ENCODE measurements at places on chromosomes 7 and 10.

DNA sequence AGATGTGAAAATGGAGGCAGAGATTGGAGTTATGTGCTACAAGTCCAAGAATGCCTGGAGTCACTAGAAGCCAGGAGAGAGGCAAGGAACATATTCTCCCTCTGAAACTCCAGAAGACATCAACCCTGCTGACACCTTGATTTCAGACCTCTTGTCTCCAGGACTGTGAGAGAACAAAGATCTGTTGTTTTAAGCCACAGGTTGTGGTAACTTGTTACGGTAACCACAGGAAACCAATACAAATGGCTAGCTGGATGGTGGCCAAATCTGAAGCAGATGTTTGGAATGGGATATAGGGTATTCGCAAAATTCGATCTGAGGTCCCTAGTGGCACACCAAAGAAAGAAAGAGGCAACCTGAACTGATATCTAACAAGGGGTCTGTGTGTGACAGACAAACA, 129.0 kb downstream of the HERPUD2 start:
- DNase-seq = no peak
- H3K4me1 ChIP-seq = peaks cover 13% of the 10 kb centered on the region
- no peak overlapping the region for H3K27ac ChIP-seq

GRCh38 chr10:133448120-133448519, 5.6 kb upstream of the SCART1 start:
- H3K27ac ChIP-seq = no peak overlapping the region
- DNase-seq = no peak
- no peaks in the 10 kb centered on the region for H3K27me3 ChIP-seq
- H3K36me3 ChIP-seq = no peaks in the 10 kb centered on the region
- no peaks in the 10 kb centered on the region for H3K4me1 ChIP-seq

GRCh38 chr10:119517235-119518141, 25.0 kb downstream of the RGS10 start:
- H3K4me1 ChIP-seq = peaks cover 31% of the 10 kb centered on the region
- peak; percentile 89 for DNase-seq
- peaks cover 3% of the 10 kb centered on the region for H3K36me3 ChIP-seq
- peak overlapping the region; percentile 25 for H3K4me3 ChIP-seq
- H3K27me3 ChIP-seq = no peaks in the 10 kb centered on the region

DNA sequence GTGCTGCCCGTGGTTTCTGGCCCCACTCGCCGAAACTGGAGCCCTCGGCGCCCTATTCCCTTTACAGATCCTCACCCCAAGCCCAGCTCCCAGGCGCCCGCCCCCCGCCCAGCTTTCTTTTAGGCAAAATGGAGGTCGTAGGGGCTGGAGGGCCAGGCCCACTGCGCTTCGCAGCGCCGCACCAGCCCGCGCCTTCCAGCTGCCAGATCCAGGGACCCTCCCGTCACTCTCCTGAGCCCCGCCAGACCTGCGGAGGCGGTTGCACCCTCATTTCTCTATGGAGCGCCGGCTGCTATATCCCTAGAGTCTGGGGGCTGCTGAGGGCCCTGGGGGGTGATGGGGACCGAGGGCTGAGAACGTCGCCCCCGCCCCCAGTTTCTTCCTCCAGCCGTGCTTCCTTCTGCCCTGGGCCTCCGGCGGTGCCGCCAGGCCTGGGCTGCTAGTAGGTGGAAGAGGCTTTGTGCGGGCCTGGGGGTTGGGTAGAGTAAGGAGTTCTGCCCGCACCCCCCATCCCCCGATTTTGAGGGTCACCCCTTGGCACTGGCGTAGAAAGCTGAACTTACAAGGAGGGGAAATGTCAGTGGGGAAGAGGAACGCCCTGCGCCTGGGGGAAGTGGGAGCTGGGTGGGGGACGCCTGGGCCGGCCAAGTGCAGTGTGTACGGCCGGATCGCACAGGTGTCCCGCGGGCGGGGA, 1.0 kb downstream of the GNB2 start:
- no peaks in the 10 kb centered on the region for H3K27me3 ChIP-seq
- H3K4me3 ChIP-seq = peak overlapping the region; percentile 98
- DNase-seq = peak; percentile 71
- peak overlapping the region; percentile 78 for H3K27ac ChIP-seq
- H3K36me3 ChIP-seq = no peaks in the 10 kb centered on the region
- peaks cover 6% of the 10 kb centered on the region for H3K4me1 ChIP-seq

- H3K27ac ChIP-seq = peak overlapping the region; percentile 91
- DNase-seq = no peak
- no peaks in the 10 kb centered on the region for H3K27me3 ChIP-seq
- peaks cover 22% of the 10 kb centered on the region for H3K4me1 ChIP-seq
These were observed 884 bp downstream of the RINT1 start for GRCh38 chr7:105532709-105533460.

DNA sequence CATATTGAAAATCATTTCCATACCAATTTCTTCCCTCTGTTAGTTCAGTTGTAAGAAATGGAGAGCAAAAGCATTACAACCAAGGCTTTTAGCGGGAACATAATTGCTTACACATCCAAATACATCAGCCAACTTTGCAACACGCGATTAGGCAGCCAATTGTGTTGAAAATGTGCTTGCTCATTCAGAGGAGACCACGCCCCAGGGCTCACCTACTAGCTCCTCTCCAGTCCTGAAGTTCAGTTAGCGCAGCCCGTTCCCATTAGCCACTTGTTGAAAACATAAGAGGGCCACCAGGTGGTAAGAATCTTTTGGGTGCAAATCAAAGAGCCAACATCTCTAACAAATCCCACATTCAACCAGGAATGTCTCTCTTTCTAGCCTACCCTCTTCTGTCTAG, 213.2 kb upstream of the MDFIC start:
- H3K27ac ChIP-seq = no peak overlapping the region
- no peaks in the 10 kb centered on the region for H3K27me3 ChIP-seq
- H3K4me3 ChIP-seq = no peak overlapping the region
- DNase-seq = no peak

- H3K27ac ChIP-seq = no peak overlapping the region
- H3K27me3 ChIP-seq = no peaks in the 10 kb centered on the region
- H3K4me3 ChIP-seq = no peak overlapping the region
- H3K4me1 ChIP-seq = no peaks in the 10 kb centered on the region
- peaks cover 6% of the 10 kb centered on the region for H3K36me3 ChIP-seq
These were observed 19.4 kb downstream of the NOBOX start for GRCh38 chr7:144384071-144384470.

GRCh38 chr7:99485094-99485493, 12.4 kb downstream of the ZNF789 start:
- H3K4me1 ChIP-seq = no peaks in the 10 kb centered on the region
- no peak for DNase-seq
- no peak overlapping the region for H3K27ac ChIP-seq
- H3K4me3 ChIP-seq = no peak overlapping the region
- H3K27me3 ChIP-seq = no peaks in the 10 kb centered on the region

DNA sequence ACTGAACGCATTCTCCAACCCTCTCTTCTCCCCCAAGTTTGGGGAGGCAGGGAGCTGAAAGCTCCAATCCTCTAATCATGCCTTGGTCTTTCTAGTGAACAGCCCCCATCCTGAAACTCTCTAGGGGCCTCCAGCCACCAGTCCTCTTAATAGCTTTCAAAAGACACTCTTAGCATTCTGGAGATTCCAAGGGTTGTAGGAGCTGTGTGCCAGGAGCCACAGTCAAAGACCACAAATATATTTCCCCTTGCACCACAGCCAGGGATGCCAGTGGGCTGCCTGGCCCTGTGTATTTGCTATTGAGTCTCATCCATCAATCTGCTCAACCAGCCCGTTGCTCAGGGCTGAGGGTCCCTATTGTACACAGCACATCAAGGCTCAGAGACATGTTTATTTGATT, 18.5 kb upstream of the MLXIPL start:
- H3K4me1 ChIP-seq = peaks cover under 1% of the 10 kb centered on the region
- peaks cover 5% of the 10 kb centered on the region for H3K27me3 ChIP-seq
- H3K4me3 ChIP-seq = no peak overlapping the region
- H3K36me3 ChIP-seq = no peaks in the 10 kb centered on the region
- no peak overlapping the region for H3K27ac ChIP-seq

- H3K36me3 ChIP-seq = peaks cover 22% of the 10 kb centered on the region
- H3K27ac ChIP-seq = peak overlapping the region; percentile 74
- H3K4me1 ChIP-seq = peaks cover 20% of the 10 kb centered on the region
These were observed 459 bp downstream of the ZDHHC6 start for GRCh38 chr10:112446055-112446854.

DNA sequence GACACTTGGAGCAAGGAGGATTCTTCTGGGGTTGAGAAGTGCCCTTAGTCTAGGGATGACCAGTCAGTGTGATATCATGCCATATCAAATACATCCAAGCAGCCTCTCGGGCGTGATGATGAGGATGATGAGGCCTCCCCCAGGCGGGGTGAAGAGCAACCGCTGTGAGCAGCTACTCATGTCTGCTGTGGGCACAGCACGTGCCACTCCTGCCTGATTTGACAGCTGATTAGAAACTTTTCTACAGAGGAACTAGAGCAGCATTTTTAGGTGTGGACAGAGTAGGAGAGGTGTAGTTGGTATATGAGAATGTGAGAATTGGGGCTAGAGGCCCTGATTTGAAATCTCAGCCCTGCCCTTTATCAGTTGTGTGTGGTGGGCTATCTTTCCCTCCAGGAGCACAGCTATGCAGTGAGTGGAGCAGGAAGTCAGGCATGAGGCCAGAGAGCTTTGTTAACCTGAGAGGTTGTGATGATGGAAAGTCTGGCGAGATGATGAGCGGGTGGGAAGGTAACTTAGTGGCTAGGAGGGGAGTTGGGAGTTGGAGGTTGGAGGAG, 49.6 kb upstream of the COBL start:
- H3K4me3 ChIP-seq = no peak overlapping the region
- no peak overlapping the region for H3K27ac ChIP-seq
- H3K4me1 ChIP-seq = no peaks in the 10 kb centered on the region
- H3K27me3 ChIP-seq = no peaks in the 10 kb centered on the region
- no peak for DNase-seq

- no peaks in the 10 kb centered on the region for H3K27me3 ChIP-seq
- no peak overlapping the region for H3K4me3 ChIP-seq
- peaks cover 43% of the 10 kb centered on the region for H3K4me1 ChIP-seq
- DNase-seq = no peak
- H3K27ac ChIP-seq = no peak overlapping the region
- H3K36me3 ChIP-seq = no peaks in the 10 kb centered on the region
These were observed 247.6 kb downstream of the AUTS2 start for GRCh38 chr7:69845721-69846495.

DNA sequence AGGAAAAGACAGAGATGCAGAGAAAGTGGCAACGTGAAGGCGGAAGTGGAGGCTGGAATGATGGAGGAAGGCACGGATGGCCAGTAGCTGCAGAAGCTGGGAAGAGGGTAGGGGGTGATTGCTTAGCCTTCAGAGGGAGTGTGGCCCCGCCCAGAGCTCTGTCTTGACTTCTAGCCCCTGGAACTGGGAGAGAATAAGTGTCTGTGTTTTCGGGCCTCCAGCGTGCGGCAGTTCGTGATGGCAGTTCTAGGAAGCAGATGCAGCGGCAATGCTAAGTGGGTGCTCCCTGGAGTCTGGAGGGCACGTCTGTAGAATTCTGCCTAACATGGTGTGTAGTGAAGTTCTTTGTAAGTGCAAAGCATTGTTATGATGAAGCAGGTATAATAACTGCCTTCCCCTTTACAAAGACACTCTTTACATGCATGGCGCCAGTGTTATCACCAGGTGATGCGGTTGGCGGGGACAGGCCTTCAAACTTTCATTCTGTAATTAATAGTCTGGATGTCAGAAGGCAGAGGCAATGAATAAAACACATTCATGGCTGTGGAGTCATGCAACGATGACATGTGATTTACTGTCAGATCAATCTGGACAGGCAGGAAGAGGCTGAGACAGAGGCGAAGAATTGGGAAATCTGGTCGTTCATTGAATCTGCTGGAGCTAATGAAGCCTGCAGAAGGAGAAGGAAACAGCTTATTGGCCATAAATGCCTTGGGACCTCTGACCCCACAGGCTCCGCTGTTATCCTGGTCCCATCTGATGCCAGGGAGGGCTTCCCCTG, 228.6 kb downstream of the GLRX3 start:
- no peak overlapping the region for H3K4me3 ChIP-seq
- no peak for DNase-seq
- H3K27me3 ChIP-seq = no peaks in the 10 kb centered on the region
- H3K27ac ChIP-seq = no peak overlapping the region
- H3K36me3 ChIP-seq = no peaks in the 10 kb centered on the region
- H3K4me1 ChIP-seq = no peaks in the 10 kb centered on the region

- H3K27me3 ChIP-seq = no peaks in the 10 kb centered on the region
- H3K4me3 ChIP-seq = no peak overlapping the region
- DNase-seq = no peak
- no peaks in the 10 kb centered on the region for H3K4me1 ChIP-seq
- H3K27ac ChIP-seq = no peak overlapping the region
These were observed 115.1 kb downstream of the PARD3 start for GRCh38 chr10:34699904-34700517.

DNA sequence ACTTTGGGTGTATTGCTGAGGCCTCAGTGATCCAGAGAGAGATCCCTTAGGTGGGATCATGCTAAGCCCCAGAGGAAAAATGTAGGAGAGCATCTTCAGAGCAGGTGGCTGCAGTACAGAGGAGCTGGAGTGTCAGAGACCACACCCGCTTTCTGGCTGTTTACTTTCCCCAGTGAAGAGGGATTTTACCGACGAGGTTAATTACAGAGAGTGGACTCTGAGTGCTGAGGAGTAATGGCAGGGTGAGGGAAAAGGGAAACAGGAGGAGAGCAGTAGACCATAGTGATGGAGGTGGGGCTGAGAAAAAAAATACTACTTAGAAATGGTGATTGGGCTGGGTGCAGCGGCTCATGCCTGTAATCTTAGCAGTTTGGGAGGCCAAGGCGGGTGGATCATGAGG, 43.3 kb upstream of the HBP1 start:
- no peak for DNase-seq
- no peak overlapping the region for H3K4me3 ChIP-seq
- H3K36me3 ChIP-seq = no peaks in the 10 kb centered on the region
- peaks cover 19% of the 10 kb centered on the region for H3K4me1 ChIP-seq
- H3K27ac ChIP-seq = no peak overlapping the region

DNA sequence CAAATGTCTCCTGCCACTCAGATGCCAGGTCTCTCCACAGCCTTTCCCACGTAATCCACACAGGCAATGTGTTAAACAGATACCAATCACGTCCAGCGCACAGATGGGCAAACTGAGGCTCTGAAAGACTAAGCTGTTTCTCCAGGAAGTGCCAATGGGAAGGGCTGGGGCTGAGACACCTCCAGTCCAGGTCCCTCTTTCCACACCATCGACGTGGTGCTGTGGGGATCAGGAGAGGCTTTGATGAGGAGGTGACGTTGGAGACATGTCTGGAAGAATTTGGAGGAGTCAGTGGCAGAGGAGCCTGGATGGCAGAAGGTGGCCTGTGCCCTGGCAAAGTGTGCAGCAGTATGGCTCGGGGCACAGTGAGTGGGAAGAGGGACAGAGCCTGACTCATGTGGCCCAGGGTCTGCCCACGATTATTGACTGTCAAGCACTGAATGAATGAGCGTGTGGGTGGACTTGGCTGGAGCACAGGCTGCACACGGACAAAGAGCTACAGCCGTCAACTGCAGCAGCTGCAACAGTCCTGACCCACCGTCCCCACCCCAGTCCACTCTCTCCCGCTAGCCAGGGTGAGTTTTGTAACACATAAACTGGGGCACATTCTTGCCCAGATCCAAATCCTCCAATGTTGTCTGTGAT, 40.8 kb upstream of the HSPA12A start:
- no peak overlapping the region for H3K27ac ChIP-seq
- H3K27me3 ChIP-seq = no peaks in the 10 kb centered on the region
- no peak overlapping the region for H3K4me3 ChIP-seq
- H3K4me1 ChIP-seq = peaks cover 6% of the 10 kb centered on the region
- no peaks in the 10 kb centered on the region for H3K36me3 ChIP-seq
